ENCODE measurements at places on chromosomes 4 and X.

GRCh38 chr4:105840426-105841174 is 54.7 kb upstream of the NPNT start:
- DNase-seq: no peak

- no peak for DNase-seq
Measured at GRCh38 chr4:158873795-158874401, 105.1 kb downstream of the FNIP2 start.

DNA sequence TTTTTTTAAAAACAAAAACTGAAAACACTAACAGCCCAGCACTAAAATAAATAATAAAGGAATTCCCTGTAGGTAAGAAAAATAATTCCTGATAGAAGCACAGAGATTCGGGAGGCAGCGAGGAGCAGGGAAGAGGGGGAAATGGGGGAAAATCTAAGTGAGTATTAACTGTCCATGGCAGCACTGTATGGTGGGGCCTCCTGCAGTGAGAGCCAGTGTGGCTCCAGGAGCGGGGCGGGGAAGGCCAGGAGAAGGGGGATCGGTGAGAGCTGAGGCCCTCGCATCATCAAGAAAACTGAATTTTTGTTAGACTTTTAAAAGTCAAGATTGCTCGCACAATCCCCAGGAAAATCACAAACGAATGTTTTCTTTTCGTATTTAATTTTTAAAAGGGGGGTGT is 14.1 kb downstream of the RNF212 start:
- no peak for DNase-seq

- no peak for DNase-seq
Measured at GRCh38 chr4:147096667-147097604, 151.3 kb upstream of the TTC29 start.

- DNase-seq: no peak
Measured at GRCh38 chr4:11698033-11698432, 269.3 kb upstream of the HS3ST1 start.

DNA sequence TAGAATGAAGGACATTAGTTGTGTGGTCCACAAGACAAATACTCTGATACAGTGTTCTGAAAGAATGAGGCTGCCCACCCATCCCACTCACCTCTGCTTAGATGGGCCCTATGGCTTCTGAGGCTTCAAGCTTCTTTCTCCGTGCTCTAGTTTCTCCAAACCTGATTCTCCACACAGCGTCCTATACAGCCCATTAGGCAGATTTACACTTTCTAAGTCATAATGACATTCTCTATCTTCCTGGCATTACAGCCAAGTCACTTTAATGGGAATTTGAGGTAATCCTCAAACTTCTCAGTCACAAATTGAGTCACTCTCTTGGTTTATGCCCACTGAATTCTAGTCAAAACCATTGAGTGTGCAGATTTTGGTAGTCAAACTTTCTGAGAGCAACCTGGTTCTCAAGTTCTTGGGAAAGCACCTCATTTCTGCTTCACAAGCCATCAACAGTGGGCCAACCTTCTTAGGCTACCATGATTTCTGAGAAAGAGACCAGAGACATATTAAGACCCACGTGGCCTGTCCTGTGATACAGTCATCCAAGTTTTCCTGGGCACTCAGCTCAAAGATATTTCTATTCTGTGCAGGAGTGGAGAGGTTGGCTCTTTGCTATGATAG is 6.2 kb upstream of the SETD7 start:
- DNase-seq: no peak

DNA sequence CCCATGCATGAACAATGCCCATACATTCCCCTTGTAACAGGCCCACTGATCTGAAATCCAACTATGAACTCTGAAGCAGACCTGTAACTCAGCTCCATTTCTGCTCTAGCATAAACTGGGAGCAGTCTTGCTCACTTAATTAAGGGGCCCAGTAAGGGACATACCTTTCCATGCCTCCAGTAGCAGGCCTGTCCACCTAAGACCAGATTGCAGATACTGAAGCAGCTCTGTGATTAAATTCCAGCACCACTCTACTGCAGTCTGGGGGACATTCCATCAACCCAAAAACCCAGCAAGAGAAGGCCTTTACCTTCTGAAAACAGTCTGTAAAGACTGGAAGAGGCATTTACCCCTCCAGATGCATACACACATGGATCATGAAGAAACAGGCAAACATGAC is 162.0 kb upstream of the NEIL3 start:
- DNase-seq: no peak

DNA sequence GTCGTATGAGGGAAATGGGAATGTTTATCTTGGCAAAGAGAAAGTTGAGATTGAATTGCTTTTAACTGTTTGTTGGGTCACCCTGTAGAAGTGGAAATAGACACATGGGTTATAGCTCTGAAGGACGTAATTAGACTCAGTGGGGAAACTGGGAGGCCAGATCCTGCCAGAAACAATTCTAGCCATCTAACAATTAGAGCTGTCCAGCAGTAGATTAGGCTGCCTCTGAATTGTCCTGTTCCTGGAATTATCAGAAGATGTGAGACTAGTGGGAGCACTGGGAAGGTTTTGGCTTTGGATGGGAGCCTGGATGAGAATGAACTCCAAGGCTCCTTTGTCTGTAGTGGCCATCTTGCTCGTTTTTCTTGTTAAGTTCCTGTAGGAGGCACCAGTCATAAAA is 61.9 kb upstream of the IGFBP7 start:
- DNase-seq: no peak

DNA sequence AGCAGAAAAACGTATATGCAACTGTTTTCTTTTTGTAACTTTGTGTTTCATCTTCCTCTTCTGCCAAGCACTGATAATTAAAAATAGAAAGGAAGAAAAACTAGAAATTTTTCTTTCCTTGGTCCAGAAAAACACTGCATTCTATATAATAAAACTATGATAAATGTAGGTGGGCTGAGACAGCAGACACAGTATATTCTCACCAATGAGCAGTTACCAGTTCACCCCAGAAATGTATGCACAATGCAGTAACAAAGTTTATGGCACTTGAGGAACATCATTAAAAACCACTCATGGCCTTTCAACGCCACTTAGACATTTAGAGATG is 79.4 kb downstream of the FAT1 start:
- DNase-seq: no peak

- DNase-seq: no peak
Measured at GRCh38 chrX:118047446-118048186, 69.0 kb downstream of the KLHL13 start.

GRCh38 chr4:73814679-73815078 is 21.8 kb upstream of the CXCL6 start:
- no peak for DNase-seq

GRCh38 chr4:93532234-93532633 is 296.3 kb upstream of the ATOH1 start:
- DNase-seq: no peak

DNA sequence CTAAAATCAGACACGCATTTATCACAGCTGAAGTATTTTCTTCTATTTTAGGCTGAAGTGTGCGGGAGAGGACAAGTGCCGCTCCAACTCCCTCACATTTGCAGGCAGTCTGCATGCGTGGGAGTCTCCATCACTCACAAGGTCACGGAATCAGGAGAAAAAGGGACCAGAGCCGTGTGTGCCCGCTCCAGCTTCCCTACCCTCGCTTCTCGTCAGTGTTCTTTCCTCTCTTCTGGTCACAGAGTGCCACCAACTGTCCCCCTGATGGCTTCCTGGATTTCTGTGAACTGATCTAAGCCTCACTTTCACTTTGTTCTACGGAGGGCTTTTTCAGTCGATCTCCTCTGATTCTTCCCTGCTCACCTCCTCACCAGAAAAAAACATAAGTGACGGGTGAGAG is 407.4 kb upstream of the AADAT start:
- no peak for DNase-seq

DNA sequence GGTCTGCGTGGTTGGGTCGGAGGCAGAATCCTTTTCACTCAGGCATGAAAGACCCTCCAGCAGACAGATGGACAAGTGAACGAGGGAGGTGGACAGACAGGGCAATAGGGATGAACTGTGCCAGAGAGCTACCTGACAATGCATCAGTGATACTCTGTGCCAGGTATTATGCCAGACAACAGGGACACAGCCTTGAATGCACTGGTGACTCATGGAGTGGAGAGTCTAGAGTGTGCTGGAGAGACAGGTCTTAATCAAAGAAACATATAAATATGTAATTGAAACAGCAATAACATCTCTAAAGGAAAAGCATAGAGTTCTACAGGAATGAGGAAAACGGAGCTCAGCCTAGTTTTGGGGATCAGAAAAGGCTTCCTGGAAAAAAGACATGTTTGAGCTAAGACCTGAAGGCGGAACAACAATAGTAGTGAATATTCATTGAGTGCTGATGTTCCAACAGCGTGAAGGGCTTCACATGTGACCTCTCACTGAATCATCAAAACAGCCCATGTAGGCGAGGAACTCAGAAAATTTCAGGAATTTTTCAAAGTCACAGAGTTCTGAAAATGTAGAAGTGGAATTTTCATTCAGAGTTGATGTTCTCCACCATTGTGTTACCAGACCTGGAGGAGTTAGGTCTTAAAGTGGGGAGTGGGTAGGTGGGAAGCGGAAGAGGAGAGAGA is 20.0 kb upstream of the FGFBP2 start:
- DNase-seq: no peak

DNA sequence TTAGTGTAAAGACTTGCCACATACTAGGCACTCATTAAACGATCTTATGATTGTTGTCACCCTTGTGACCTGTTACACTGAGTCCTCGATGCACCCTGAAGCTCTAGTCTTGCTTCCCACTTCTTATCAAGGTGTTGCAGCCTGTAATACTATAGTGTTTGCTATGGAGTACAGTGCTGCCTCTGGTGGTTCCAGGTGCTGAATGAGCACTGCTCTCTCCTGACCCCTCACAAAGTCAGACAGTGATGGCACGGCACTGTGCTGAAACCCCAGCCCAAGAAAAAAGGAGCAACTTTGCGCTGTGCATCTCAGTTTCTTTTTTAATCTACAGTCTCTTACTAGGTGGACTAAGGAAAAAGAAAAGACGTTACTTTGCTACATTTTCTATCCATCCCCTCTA is 106.3 kb downstream of the GC start:
- no peak for DNase-seq

- no peak for DNase-seq
Measured at GRCh38 chrX:131626681-131627296, 82.9 kb downstream of the OR13H1 start.

- no peak for DNase-seq
Measured at GRCh38 chr4:26542991-26543390, 40.9 kb upstream of the TBC1D19 start.

GRCh38 chr4:88015659-88016295 is 8.3 kb downstream of the PKD2 start:
- DNase-seq: no peak
